ENCODE measurements at places on chromosomes 16 and 17.

DNA sequence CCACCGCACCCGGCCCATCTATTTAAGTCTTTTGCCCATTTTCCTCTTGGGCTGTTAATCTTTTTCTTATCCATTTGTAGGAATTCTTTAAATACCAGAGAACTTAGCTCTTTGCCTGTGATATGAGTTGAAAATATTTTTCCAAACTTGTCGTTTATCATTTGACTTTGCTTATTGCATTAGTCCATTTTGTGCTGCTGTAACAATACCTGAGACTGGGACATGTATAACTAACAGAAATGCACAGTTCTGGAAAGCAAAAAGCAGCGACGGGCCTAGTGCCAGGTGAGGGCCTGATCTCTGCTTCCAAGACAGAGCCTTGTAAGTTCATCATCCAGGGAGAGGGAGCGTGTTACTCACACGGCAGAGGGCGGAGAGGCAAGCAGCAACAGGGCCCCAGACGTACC lies 25.6 kb upstream of the BHLHA9 start:
- DNase-seq, result no peak

GRCh38 chr17:16980813-16981731 lies 9.2 kb upstream of the TNFRSF13B start:
- no peak for DNase-seq

- DNase-seq, result no peak
Observed at GRCh38 chr16:31242206-31242605, 17.6 kb upstream of the ITGAM start.

DNA sequence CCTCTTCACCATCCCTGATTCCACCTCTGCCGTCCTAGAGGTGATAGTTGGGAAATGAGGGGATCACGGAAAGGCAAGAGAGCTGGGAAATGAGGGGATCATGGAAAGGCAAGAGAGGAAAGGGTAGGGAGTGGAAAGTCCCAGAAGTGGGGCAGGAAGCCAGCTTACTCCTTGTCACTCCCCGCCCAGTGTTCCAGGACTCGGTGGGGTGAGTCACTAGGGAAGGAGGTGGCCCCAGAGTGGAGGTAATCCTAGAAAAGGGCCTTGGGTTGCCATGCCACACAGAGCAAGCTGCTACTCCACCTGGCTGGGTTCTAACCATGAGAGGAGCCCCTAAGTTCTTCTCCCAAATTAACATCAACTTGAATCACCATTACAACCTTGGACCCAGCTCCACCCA lies 14.8 kb downstream of the ALOXE3 start:
- DNase-seq, result no peak

- DNase-seq, result no peak
Observed at GRCh38 chr17:72590382-72590781, 469.6 kb downstream of the SOX9 start.

- DNase-seq, result no peak
Observed at GRCh38 chr17:44906010-44906646, 6.9 kb upstream of the EFTUD2 start.

- no peak for DNase-seq
Observed at GRCh38 chr17:15233022-15233805, 31.9 kb downstream of the PMP22 start.

GRCh38 chr16:10231563-10231962 lies 49.3 kb upstream of the GRIN2A start:
- no peak for DNase-seq

DNA sequence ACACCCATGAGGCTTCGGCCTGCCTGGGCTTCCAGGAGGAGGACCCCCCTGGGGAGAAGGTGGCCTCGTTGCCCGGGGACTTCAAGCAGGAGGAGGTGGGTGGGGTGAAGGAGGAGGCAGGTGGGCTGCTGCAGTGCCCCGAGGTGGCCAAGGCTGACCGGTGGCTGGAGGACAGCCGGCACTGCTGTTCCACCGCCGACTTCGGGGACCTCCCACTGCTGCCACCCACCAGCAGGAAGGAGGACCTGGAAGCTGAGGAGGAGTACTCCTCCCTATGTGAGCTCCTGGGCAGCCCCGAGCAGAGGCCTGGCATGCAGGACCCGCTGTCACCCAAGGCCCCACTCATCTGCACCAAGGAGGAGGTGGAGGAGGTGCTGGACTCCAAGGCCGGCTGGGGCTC lies 41.5 kb downstream of the SREBF1 start:
- no peak for DNase-seq

DNA sequence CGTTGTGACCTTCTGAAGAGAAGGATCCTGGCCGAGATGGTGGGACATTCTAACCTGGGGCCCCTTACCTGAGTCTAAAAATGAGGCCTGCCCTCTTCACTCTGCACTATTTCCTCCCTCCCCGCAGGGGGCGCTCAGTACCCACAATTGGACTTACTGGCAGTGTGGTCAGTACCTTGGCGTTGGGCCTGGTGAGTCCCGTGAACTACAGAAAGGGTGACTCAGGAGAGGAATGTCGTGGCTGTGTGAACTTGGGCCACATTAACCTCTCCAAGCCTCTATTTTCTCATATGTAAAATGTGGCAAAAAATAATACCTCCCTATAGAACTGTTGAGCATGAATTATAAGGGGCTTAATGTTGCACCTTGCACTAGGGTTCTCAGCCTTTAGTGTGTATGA lies 3.9 kb downstream of the RSAD1 start:
- peak; percentile 59 for DNase-seq

DNA sequence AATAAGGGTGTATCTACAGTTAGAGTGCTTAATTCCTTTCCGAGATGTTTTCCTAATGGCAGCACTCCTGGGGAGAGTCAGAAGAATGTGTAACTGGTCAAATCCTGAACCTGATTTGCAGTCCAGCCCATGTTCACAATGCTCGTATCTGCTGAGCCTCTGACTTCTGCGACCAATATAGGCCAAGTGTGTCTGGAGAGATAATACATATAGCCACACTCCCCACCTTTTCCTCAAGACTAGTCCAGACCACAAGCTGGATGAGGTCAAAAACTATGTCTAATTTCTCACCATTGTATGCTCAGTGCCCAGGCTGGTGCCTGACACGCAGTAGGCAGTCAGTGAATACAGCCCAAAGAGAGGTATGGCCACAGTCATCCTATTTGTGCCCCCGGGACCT lies 58.0 kb downstream of the XYLT1 start:
- no peak for DNase-seq

DNA sequence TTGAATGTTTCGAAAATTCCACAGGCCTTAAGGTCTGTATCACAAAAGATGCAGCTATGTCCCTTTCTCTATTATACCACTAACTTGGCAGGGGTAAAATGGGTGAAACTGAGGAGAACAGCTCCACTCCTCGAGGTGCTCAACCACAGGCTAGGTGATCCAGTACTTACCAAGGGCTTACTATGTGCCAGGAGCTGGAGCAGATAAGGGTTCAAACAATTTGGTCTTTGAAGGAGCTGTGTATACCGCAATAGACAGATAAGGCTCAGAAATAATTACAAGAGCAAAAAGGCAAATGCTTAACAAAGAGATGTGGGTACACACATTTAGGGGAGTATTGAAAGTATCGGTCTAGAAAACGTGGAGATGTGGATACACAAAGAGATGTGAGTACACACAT lies 1.5 kb downstream of the XPO6 start:
- no peak for DNase-seq

GRCh38 chr17:74528491-74529199 lies 2.6 kb downstream of the CD300LB start:
- no peak for DNase-seq

GRCh38 chr16:49441366-49441780 lies 67.8 kb downstream of the C16orf78 start:
- peak; percentile 75 for DNase-seq

- DNase-seq, result no peak
Observed at GRCh38 chr17:49795372-49795771, 6.9 kb downstream of the KAT7 start.

GRCh38 chr16:29791845-29792807 lies 1.6 kb downstream of the KIF22 start:
- DNase-seq, result no peak

- DNase-seq, result no peak
Observed at GRCh38 chr17:66354472-66354871, 52.1 kb downstream of the PRKCA start.
